ENCODE measurements at places on chromosomes 6 and 20.

- DNase-seq, result no peak
These were observed 33.5 kb upstream of the MCM3 start for GRCh38 chr6:52317841-52318581.

DNA sequence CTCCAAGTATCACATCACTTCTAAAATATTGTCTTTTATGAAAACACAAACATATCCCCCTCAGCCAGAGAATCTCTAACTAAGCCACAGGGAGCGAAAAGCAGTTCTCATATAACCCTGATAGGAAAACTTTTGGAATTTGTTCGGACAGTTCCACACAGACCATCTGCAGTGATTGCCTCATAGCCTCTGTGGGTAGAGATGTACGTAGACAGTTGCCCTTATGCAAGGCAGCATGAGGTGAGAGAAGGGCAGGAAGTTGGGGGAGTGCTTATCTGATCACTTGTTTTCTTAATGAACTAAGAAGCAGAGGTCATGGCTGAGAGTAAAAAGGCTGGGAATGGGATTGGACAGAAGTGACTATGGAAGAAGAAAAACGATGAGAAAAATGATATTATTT, 39.6 kb downstream of the SLC23A2 start:
- DNase-seq, result no peak

GRCh38 chr6:46452312-46452917, 38.8 kb downstream of the RCAN2 start:
- no peak for DNase-seq

DNA sequence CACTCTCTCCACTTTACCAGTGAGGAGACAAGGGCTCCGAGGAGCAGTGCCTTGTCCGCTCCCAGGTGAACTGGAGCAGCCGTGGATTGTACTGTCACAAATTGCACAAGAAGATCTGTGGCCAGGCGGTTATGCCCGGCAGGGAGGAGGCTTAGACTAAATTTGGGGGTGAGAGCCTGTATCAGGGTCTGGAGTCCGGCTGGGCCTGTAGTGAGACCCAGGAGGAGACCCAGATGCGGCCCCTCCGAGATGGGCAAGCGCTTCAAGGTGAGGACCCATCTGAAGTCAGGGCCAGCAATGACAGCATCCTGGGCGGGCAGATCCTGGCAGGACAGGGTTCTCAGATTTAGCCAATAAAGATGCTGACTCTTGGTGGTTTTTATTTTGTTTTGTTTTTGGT, 27.6 kb downstream of the BANF2 start:
- no peak for DNase-seq

DNA sequence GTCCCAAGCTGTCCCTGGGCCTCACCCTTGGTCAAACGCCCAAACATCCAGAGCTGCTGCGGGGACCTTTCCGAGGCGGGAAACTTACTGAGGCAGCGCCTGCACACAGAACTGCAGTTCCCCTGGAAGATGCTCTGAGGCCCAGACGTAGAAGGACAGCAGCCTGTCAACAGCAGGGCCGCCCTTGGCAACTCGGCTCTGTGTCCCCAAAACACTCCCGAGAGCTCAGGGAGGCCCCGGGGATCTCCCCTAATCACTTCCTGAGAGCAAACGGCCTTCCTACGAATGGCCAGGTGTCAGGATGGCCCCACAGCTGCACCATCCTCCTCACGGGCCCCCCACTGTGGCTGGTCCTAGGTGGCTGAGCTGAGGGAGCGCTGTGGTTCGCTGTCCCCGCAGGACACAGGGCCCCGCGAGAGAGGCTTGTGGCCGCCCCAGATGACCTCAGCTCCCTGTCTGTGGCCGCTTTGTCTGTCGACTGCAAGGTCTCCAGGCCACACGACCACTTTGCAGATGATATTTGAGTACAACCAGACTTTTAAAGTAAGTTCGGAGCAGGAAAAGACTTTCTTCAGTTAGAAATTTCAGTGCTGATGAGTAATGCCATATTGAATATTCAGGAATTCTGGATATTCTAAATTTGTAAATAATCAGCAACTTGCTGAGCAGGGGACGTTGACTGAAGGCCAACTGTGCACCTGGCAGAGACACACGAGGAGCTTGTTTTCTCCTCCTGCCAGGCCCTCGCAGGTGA, 46.0 kb downstream of the DLL1 start:
- DNase-seq, result no peak

DNA sequence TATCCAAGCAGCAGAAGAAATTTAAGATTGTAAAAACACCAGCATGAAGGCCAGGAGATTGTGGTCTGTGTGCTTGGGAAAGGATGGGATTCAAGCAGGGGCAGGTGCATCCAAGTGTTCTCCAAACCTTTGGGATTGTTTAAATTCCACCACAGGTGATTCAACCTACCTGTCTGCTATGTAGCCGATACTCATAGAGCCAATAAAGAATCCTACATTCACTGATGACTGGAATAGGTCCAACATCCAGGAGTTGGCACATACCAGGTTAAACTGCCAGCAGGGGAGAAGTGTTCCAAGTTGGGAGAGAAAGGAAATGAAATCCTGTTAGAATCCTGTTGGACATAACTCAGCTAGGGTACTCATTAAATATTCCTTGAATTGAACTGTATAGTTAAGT, 2.2 kb downstream of the SLC22A2 start:
- no peak for DNase-seq

DNA sequence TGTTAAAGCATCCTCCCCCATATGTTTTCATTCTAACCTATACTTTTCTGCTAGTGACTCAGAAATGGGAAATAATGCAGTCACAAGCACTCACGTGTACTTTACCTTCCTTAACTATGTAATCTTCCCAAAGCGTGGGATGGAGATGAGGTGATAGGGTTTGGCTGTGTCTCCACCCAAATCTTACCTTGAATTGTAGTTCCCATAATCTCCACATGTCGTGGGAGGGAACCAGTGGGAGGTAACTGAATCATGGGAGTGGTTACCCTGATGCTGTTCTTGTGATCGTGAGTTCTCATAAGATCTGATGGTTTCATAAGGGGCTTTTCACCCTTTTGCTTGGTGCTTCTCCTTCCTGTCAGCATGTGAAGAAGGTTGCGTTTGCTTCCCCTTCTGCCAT, 35.4 kb downstream of the AGPAT4 start:
- DNase-seq, result no peak

GRCh38 chr6:8821981-8822381, 386.6 kb upstream of the SLC35B3 start:
- DNase-seq, result no peak

DNA sequence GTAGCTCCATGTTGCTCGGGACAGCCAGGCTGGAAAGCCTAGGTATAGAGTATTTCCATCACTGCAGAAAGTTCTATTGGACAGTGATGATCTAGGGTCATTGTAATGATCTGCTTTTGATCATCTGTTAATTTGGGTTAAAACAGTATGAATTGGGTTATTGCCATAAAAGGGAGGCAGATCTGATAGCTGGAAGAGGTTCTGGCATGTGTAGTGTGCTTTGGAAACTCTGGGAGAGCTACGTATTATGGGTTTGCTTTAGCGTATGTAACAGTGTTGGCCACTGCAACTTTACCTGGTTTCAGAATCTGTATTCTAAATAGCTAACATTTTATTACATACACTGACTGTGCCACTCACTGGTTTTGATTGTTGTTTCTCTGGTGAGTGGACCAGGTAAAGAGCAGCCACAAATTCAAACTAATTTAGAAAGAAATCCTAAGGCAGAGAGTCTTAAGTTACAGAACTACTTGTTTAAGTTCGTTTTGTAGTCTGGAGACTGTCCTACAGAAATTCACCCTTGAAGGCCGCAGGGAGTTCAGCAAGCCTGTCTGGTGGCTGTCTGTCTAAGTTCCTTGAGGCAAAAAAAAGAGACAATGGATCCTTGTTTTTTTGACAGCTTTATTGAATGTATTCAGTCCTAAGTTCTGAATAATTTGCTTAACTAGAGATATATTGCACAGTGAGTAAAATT, 300.3 kb downstream of the PRL start:
- DNase-seq, result no peak

DNA sequence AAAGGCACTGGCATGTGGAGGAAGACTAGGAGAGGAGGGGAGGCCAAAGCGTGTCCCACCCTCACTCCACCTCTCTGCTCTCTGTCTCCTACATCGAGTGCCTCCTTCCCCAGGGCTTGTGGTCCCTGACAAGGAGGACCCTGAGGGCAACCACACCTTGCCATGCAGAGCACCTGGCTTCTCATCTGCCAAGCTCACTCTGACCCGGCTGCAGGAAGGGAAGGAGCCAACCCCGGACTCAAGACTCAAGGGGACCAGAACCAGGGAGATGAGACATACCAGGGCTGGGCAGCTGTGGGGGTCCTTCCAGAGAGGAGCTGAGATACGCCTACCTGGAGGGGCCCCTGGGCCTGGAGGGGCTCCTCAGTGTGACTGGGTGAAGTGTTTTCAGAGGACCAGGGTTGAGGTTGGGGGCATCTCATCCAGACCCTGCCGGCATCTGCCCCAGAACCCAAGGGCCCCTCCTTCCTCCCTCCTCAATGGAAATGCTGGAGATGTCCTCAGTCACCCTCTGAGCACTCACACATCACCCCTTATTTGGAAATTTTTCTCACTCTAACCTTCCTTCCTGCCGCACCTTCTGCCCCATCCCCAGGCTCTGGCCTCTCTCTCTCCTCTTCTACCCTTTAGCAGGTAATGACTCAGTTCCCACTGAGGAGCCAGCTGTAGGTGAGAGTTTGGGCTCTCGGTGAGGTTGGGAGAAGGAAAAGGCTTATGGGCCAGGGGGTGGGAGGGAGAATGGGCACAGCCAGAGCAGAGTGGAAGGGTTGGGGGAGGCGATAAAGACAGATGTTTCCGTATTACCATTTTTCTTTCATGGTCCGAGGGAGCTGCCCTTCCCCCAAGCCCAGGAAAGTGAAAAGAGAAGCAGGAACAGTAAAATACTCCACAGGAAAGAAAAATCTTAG, 32.0 kb upstream of the POU5F1 start:
- DNase-seq, result no peak

DNA sequence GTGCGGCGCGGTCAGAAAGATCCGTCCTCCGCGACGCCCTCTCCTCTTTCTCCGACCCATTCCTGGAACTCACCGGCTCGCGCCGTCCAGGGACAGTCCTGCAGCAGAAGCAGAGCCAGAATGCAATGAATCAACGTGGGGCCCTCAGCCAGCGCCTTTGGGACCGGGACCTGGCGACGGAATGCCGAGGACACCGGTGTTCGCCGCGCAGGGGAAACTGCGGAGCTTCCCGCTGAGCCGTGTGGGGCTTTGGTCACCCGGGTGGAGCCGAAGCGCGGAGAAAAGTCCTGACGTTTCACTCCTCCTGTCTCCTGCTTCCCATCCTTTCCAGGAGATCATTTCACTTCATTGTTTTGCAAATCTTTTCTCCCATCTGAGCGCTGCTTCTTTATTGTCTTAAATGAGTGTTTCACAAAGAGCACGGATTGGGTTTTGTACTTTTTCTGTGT, 26.5 kb downstream of the ULBP1 start:
- DNase-seq, result no peak

DNA sequence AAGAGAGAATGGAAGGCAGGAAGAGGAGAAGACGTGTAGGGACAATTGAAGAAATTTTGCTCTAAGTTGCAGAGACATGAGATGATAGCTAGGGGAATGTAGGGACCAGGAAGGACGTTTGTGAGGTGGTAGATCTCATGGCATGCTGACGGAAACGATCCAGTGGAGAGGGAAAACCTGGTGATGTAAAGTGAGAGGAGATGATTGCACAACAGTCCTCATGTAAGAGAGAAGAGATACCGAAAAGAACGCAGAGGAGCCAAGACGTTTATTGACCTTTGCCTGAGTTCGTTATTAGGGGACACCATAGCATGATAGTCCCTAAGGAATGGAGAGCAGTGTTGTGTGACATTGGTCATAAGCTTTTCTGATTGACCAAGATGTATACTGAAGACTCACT, 55.3 kb downstream of the IGF2R start:
- no peak for DNase-seq

- no peak for DNase-seq
These were observed 79.3 kb upstream of the PMEPA1 start for GRCh38 chr20:57788936-57789613.

DNA sequence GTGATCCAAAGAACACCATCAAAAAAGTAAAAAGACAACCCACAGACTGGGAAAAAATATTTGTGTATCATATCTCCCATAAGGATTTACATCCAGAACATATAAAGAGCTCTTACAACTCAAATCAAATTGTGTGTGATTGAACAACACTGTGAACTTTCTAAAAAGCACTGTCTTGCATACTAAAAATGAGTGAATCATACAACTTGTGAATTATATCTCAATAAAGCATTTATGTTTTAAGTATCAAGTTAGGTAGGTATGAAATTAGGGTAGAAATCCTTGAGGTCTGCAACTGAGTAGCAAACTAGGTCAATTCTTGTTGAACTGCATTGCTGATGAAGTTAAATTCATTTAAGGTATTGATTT, 14.1 kb downstream of the SAMHD1 start:
- DNase-seq, result no peak

GRCh38 chr6:161568885-161569456, 295.1 kb upstream of the AGPAT4 start:
- no peak for DNase-seq

- no peak for DNase-seq
These were observed 92.8 kb upstream of the BTN3A2 start for GRCh38 chr6:26272171-26272637.

DNA sequence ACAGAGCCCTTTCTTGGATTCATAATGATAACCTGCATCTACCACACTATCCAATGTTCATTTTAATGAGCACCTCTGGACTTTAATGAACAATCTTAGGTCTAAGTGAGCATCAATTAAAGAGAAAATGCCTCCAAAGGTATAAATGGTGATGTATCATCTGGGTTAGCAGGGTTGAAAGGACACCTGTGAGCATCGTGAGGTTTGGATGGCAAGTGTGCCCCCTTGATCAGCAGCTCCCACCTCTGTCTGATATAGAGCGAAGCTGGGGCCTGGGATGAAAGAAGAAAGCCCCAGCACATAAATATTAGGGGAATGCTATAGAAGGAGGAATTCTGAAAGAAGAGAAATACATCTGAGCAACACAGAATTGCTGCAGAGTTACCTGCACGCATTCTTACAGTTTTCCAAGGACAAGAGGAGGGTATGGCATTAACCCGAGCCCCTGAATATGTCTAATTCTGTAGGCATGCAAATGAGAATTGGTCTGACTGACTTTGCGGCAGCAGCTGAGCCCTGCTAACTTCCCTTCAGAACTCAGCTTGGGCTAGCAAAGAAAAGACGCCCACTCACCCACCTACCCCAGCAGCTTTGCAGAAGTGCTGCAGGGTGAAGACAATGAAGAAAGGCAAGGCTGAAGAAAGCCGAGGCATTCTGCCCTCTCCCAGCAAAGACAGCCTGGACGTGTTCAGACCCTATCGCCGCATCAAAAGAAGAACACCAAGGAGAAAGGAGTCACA, 136.2 kb downstream of the GMPR start:
- DNase-seq, result no peak

DNA sequence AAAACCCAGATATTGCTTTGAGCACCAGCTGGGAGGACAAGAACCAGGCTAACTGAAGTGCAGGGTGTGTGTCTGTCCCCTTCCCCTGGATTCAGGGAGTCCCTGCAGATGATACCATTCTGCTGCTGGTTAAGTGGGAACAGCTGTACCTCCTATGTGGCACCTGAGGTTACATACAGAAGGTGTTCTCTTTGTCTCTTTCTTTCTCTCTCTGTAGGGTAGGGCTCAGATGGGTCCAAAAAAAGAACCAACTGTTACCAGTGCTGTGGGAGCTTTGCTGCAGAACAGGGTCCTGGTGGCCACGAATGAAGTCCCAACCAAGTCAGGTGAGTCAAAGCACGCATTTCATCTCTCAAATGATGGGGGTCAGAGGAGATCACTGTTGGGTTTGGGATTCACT, 38.6 kb downstream of the ZC2HC1B start:
- no peak for DNase-seq

GRCh38 chr6:39086294-39086693, 28.7 kb downstream of the SAYSD1 start:
- no peak for DNase-seq

Measured in cortex of kidney (tissue), 1 donor.